Activated CD8-positive, alpha-beta memory T cell treated with anti-CD3 and anti-CD28 coated beads for 1 hour (primary cell): ENCODE measurements at places on chromosomes 11 and 22.

DNA sequence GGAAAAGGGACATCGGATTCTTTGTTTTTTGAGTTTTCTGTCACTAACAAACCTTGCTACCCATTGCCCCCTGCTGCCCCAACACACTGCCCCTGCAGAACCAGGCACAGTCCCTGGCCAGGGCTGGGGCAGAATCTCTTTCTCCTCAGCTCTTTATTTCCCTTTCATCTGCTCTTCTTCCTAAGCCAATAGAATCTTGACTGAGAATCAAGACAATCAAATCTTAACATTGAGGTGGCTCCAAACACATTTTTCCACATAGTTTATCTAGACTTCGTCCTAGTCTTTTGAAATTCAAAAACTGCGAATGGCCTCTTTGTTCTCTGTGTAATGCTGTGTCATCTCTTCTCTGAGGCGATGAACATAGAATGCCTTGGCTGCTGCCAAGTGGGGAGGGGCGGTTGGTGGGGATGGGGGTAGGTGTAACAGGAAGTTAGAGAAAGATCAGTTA is 16.1 kb upstream of the NTM start:
- DNase-seq = no peak

DNA sequence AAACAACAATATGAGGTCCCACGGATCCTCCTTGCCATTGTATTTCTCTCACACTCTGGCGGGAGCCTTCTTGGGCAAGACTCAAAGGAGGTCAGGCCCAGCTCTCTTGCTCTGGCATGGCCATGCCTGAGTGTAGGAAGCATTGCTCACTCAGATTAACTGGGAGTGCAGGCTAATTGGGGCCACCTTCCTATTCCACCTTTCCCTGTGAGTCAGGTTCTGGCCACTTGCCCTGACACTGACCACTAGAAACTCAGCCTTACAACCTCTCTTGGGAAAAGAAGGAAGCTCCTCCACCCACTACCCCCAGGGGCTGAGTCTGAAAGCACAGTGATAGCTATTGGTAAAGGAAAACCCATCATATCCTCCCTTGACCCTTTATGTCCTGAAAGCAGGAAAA is 121.8 kb upstream of the NTM start:
- DNase-seq = no peak

- no peak for DNase-seq
These were observed 5.1 kb downstream of the SCN4B start for GRCh38 chr11:118147502-118147901.

DNA sequence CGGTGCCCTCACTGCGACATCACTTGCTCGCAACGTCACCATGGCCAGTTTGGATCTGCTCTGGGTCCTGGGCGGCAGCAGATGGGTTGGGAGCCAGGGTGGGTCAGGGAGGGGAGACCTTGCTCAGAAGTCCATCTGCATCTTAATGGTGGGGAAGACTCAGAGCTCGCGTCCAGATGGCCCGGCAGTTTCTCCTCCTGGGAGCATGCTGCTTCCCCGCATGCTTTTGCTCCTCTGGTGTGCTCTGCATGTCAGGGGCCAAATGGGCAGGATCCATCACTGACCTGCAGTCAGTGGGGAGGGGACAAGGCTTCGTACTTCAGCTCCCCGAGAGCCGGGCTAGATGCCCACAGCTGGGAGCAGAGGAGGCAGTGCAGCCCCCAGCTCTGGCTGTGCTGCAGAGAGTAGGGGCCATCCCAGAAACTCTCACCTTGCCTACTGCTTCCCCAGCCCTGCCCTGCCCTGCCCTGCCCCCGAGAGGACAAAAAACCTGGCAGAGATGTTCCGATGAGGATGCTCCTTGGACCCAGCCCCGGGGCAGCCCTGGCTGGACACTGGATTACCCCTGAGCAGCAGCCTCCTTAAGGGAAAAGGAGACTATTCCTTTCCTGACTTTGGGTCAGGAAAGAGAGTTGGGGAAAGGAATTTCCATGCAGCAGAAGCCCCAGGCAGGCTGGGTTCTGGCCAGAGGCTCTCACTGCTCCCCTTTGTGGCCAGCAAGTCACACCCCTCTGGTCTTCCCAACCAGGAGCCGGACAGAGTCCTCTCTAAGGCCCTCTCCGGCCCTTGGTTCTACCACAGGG is 149.9 kb downstream of the PKNOX2 start:
- DNase-seq = no peak

GRCh38 chr11:1202776-1203504 is 19.9 kb upstream of the MUC5B start:
- DNase-seq = no peak

DNA sequence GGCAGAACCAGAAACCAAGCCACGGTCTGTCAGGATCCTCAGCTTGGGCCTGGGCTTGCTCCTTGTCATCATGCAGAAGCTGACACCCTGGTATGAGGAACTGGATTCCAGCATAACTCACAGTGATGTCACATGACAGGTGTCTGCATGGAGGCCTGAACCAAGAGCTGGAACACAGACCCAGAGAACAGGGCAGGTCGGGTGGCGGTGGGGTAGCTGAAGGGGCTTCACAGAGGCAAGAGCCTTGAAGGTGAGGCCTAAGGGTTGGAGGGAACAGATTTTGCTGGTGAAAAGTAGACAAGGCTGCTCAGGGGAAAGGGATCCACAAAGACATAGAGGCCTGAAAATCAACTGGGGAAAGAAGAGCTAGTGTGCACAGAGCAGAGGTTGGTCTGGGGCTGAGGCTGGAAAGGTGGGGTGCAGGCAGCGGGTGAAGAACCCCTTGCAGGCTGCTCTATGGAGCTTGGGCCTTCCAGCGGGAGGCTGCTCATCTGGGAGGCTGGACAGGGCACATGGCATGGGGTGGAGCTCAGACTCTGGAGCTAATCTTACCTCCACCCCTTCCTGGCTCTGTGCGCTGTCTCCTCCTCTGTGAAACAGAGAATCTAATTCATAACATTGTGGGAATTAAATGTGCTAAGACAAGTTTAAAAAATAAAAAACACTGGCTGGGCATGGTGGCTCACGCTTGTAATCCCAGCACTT is 18.4 kb upstream of the RPS3 start:
- no peak for DNase-seq

DNA sequence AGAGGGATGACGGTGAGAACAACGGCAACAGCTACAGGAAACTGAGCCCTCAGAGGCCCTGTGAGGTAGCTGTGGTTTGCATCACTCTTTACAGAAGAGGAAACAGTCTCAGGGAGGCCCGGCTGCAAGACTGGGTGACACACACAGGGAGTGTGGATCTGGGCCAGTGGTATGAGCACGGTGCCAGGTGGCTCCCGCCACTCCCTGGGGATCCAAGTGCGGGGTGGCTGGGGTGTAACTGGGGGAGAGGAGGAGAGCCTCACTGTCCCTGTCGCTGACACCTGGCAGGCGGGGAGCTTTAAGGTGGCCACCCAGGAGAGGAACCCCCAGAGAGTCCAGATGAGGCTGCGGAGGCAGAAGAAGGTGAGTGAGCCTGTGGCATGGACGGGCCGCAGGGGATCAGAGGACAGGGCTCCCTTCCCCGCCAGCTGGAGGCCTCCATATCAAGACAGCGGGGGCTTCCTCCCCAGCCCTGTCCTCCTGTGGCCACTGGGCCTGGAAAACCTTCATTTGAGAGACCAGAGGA is 5.6 kb downstream of the RGL4 start:
- peak; percentile 62 for DNase-seq
